Activated CD8-positive, alpha-beta T cell treated with anti-CD3 and anti-CD28 coated beads, Interleukin-2, amount 10 ng/mL, durations not matched to agents 7 days and 5 days (primary cell): ENCODE measurements at places on chromosomes 12 and 14. TPM values are rescaled to one million over a fixed set of nuclear protein-coding genes. Genes with fewer than 3 reads are reported as not detected.
A peak's percentile ranks its signal among the peaks of the same experiment; 100 is the strongest.

NKX2-1 gene
- not detected for total RNA-seq

GRCh38 chr12:109738878-109739665 is 25.4 kb downstream of the FAM222A start:
- DNase-seq: no peak

- DNase-seq: peak; percentile 86
Measured at GRCh38 chr14:93115069-93115820, 480 bp downstream of the ITPK1 start.

DNA sequence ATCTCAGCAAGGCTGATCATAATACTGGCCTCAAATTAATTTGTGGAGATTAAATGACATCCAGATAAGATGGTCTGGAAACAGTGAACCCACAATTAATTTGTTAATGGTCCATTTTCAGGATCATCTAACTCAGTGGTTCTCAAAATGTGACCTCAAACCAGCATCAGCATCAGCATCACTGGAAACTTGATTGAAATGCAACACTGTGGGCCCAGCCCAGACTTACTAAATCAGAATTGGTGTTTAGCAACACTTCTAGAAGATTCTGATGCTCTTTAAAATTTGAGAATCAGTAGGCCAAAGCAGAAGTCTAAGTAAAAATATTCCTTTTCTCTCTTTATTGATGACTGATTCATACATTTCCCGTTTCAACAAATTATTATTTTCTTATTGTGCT is 10.7 kb upstream of the KRT82 start:
- DNase-seq: no peak

- DNase-seq: peak; percentile 61
Measured at GRCh38 chr14:61568572-61569011, 126.7 kb upstream of the HIF1A start.

DNA sequence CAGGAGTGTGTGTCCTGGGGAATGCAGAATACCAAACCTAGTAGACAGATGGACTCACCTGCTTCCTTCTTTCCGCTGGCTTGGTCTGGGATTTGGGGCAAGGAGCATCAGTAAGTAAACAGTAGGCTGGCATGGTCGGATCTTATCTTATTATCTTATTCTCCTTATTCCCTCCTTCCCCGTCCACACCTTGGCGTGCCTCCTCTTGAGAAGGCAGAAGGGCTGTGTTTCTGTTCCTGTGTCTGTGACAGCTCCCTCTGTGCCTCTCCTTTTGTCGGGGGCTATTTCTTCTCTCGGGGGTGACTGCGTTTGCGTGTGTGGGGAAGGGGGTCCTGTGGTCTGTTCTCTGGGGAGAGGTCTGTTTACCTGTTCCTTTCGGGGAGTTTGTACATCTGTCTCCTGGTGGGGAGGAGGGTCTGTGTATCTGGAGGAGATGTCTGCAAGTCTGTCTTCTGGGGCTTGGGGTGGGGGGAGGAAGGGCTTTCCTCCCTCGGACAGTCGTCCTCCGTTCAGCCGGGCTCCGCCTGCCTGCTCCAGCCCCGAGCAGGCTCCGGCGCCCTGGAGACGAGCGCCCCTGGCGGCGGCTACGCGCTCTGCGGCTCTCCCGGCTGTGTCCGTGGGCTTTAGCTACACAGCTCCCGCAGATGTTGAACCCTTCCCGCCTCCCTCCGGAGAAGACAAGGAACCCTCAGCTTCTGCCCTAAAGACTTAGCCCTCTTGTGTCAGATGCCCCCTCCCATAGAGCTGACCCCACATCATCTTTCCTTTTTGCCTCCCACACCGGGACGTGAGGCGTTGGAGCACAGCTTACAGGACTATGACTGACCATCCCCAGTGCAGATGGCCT is 4.4 kb downstream of the KRT86 start:
- peak; percentile 80 for DNase-seq

CBLN3 gene
- total RNA-seq: 1.3 TPM

DNA sequence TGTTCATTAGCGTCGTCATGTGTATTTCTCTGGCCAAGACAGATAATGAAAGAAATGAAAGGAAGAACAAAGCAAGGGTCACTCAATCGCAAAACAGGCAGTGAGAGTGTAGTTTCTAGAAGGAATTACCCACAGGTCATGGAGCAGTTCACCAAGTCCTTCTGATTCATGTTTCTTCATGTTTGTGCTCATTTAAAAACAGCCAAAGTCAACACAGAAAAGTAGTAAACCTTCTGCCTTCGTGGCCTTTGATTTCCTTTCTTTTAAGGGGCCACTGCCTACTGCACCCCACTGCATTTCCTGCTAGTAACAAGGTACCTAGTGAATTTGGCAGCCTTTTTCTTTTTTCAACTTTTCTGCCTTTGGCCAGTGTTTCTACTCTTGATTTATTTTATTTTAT is 75.1 kb downstream of the KCNK13 start:
- DNase-seq: no peak

DNA sequence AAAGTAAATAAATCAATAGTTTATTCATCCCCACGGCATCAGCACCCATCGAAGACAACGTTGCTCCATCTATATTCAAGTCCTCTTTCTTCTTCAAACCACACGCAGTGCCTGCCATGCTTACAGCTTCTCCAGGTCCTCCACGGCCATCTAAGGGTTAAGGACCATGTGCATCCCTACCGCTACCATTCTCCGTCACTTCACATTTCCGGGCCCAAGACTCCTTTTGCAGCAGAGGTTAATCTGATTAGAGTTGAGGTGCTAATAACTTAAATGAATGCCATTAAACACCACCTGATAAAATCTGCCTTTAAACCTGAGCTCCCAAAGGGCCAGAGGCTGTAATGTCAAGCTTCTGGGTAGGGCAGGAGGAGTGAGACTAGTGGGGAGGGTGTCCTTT is 79.7 kb upstream of the CCND2 start:
- DNase-seq: no peak

GRCh38 chr14:94041551-94042346 is 15.6 kb downstream of the OTUB2 start:
- no peak for DNase-seq

DNA sequence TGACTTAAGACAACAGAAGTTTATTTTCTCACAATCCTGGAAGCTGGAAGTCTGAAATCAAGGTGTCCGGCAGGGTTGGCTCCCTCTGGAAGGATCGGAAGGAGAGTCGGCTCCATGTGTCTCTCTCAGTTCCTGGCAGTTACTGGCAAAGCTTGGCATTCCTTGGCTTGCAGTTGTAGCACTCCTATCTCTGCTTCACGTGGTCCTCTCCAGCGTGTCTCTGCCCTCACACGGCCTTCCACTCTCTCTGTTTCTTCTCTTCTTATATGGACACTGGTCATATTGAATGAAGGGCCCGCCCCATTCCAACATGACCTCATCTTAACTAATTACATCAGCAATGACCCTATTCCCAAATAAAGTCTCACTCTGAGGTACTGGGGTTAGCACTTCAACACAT is 60.1 kb upstream of the TUNAR start:
- DNase-seq: no peak

ZDHHC22 gene
- total RNA-seq: not detected

- no peak for DNase-seq
Measured at GRCh38 chr12:75183967-75184366, 25.7 kb downstream of the KCNC2 start.

CAPZA3 gene
- not detected for total RNA-seq

DNA sequence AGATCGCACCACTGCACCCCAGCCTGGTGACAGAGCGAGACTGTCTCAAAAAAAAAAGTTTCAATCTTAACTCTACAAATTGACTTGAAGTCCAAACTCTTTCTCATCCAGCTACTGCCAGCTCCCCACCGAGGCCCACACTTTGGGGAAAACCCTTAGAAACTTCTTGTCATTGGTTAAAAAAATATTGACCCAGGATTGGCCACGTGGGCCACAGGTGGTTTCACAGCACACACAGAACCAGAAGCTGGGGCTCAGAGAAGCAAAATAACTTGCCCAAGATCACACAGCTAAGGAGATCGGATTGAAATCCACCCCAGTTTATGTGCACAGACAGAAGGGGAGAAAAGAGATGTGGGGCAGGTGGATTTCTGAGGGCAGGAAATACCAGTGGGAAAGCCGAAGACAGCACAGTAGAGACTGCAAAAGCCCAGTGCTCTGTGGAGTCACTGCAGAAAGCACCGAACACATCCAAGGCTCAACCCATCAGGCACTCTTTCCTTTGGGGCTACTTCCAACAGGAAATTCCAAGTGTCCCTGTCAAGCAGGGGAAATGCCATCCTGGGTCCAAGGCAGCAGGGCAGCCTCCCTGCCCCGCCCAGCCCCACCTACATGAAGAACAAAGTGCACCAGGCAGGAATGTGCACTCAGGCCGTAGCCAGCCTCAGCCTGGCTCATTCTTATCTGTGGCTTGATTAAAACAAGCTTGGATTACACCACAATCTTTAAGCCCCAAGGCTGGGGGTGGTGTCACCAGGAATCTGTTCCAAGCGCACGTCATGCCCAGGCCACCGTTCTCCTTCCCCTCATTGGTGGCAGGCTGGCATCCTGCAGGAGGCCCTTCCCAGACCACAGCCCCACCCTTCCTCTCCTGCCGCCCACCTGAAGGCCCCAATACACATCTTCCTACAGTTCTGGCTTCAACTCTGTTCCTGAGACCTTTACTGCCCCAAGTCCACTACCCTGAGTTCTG is 72.5 kb downstream of the ITPK1 start:
- DNase-seq: no peak

- DNase-seq: no peak
Measured at GRCh38 chr12:107200394-107200793, 107.0 kb upstream of the CRY1 start.

GRCh38 chr12:44389038-44389437 is 487.1 kb downstream of the NELL2 start:
- no peak for DNase-seq

- no peak for DNase-seq
Measured at GRCh38 chr12:115572440-115572839, 705.1 kb downstream of the MED13L start.

DNA sequence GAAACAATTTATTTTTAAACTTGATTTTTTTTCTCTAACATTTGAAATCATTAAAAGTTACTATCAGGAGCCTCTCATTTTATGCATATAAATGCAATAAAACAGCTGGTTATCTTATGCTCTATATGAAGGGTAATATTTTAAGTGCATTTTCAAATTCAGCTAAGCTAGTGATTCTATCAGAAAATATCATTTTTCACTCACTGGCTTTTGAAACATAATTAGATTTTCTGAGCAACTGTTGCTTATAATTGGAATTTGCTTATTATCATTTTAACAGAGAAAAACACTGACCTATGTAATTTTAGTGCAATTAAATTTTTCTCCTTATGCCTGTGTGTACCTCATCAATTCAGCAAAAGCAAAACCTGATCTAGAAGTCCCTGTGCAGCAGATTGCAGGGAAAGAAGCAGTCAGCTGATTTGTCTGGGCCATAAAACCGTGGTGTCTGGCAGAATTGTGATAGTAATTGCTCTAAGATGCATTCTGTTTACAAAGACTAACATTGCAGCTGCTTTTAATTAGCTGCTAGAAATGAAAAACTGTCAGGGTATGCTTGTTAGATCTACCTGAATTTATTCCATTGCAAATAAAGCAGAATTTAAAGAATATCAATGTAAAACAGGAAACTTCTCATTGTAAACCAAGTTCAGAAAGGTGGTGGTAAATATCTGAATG is 75.0 kb downstream of the BICD1 start:
- DNase-seq: no peak

DNA sequence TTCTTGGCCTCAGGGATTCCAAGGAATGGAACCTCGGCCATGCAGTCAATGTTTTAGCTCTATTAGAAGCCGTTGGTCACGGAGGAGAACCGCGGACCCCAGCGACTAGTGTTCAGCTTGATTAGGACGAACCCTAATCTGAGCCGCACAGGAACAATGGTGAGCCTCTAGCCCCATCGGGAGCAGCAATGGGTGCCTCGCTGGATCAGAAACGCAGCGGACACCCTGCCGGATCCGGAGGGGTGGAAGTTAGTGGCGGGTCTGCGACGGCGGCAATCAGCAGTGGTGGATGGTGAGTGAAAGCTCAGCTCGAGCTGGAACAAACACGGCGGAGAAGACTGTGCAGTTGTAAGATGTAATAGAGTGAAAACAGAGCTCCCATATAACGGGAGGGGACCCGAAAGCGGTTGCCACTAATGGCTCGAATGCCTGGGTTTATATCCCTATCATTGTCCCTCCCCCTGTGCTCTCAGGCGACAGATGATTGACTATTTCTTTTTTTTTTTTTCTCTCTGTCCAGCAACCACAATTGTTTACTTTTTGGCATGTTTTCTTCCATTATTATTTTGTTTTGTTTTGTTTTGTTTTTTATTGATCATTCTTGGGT is 127.7 kb downstream of the ZNF664 start:
- no peak for DNase-seq

- DNase-seq: no peak
Measured at GRCh38 chr12:55280991-55281390, 15.4 kb downstream of the OR6C6 start.

GRCh38 chr14:93044121-93044520 is 71.6 kb downstream of the ITPK1 start:
- DNase-seq: no peak

DNA sequence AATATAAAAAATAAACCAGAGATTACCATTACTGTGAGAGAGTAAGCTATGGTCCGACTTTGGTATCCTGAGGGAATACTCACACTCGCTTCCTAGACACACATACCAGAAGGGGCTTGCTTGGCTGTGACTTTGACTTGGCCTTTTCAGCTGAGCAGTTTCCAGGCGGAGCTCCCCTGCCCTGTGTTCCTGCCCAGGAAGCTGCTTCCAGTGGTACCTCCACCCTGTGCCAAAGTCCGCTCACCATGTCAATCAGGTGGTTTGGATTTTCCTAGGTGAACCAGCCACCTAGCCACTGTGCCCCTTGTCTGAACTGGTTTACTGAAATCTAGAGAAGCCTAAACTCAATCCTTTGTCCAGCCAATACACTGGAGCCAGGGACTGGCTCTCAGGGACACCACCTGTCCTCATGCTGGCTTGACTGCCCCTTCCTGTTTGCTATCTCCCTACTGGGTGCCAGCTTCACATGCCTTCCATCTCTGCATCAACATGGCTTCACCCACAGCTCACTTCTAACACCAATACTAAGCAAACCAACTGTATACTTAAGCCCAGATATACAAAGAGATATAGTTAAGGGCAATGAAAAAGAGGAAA is 28.6 kb downstream of the MAX start:
- no peak for DNase-seq

- no peak for DNase-seq
Measured at GRCh38 chr12:6067152-6067916, 57.1 kb downstream of the VWF start.

DNA sequence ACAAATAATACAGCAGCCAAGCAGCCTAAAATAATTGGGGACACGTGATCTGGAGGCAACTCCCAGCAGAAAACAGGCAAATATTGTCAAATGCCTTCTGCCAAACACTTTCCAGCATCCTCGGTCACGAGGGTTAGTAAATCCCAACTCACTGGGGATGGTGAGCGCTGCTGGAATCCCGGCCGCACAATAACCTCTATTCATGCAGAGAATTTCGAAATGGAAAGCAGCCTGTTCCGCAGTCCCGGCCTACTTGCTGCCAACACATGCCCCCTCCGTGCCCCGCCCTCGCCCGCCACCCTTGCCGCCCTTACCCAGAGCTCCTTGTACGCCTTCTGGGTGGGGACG is 62.2 kb downstream of the RFX4 start:
- DNase-seq: no peak

PIANP gene
- not detected for total RNA-seq
